Pancreas (tissue), 10 donors: ENCODE measurements at places on chromosomes 12 and 14. TPM values are rescaled to one million over a fixed set of nuclear protein-coding genes. Genes with fewer than 3 reads are reported as not detected.

DNA sequence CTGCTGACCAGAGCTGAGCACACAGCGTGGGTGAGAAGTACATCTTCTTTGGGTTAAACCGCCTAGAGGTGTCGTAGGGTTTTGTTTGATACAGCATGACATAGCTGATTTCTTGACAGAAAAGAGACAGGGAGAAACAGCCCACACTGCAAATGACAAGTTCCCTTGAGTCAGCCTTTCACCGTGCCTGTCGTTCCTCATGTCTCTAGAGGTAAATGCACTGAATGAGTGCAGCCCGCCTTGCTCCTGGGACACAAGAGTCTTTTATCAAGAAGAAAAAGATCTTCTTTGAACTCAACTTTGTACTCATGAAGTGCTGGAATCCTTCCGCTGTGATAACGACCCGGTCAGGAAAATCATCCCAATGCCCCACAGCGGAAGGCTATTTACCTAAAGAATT lies 77.6 kb downstream of the TMEM132D start:
- no peak for DNase-seq

DNA sequence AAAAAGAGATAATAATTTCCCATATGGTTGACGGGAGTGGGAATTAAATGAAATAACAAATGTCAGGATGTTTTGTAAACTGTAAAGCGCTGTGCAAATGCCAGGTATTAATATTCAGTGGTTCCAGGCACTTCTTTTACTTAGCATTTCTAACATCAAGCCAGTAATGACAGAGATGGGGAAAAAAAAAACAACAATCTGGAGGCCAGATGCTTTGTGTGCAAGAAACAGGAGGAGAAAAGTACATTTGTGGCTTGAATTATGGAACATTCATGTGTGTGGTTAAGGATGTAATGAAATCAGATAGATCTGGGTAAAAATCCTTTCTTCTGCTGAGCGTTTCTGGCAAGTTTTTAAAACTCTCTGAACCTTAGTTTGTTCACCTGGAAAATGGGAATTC lies 509.6 kb downstream of the FUT8 start:
- DNase-seq: no peak

Gene FLVCR2
- 1.9 TPM for total RNA-seq

Gene CLEC9A
- total RNA-seq: 0.22 TPM

Gene SLC25A3
- total RNA-seq: 225 TPM

DNA sequence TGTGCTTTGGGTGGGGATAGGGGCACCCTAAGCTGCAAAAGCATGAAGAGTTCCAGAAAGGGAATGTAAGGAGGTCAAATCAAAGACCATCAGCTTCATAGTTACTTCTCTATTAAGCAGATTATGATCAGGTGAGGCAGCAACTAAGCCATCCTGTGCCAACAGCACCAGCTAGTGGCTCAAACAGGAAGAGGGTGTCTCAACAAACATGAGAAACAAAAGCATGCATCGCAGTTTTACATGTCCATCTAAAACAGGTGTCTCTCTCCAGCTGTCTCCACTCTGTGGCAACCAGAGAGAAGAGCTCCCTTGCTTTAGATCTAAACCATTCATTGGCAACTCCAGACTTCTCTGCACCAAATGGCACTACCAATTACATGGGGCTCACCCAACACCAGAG lies 52.9 kb downstream of the ACTN1 start:
- DNase-seq: no peak

GRCh38 chr14:50040401-50040775 lies 76.0 kb downstream of the VCPKMT start:
- DNase-seq: no peak

DNA sequence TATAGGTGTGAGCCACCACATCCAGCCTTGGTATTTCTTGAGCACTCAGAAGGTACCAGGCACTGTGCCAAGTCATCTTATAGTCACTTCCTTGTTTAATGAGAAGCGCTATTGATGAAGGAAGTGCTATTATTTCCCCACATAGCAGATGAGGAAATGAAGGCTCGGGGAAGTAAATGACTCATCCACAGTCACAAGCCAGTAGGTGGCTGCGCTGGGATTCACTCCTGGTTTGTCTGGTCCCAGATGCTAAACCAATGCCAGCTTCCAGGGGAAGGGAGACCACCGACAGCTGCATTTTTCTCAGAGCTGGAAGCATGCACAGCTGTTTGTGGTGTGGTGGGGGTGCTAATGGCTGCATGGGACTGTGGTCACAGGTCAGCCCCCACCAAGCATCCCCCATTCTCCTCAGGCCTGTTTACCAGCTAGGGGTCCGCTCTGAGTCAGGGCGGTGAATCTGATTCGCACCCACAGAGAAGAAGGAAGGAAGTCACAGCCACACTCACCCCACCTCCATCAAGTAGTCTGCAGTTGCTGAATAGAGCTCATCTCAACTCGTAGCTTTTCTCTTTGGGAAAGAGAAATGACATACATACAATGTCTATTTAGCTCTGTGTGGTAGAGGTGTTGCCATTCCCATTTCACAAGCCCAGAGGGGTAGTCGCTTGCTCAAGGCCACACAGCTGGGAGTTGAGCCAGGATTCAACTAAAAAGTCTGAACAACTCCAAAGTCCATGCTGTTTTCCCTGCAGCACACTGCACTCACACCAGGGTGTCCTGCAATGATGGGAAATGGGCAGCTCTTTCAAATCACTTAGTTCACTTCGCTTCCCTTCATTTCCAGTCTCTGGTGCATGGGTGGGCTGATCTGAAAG lies 6.3 kb upstream of the LTBP2 start:
- DNase-seq: no peak

- DNase-seq: no peak
Measured at GRCh38 chr12:66697404-66697803, 18.5 kb upstream of the GRIP1 start.

GRCh38 chr12:108234158-108234557 lies 105.0 kb downstream of the CMKLR1 start:
- DNase-seq: no peak
